Common myeloid progenitor, CD34-positive (primary cell): ENCODE measurements at places on chromosomes 4 and X.

DNA sequence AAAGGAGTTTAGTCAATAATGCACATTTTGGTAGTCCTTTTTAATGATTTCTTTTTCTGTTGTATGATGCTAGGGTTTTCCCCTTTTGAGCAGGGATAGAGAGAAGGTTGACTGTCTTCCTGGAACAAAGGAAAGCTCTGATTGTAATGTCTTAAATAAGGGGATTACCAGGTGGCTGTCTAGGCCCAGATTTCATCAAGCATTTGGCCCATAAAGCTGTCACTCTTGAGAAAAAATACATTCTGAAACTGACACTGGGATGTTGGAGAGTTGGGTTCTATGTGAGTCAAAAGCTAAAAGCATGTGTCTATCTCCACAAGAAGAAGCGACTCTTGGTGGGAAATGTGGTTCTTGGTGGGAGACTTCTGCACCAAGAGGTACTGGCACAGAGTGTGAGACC is 26.4 kb downstream of the KIAA1210 start:
- H3K4me1 ChIP-seq = no peaks in the 10 kb centered on the region
- H3K27me3 ChIP-seq = no peaks in the 10 kb centered on the region
- H3K4me3 ChIP-seq = no peak overlapping the region
- no peaks in the 10 kb centered on the region for H3K36me3 ChIP-seq

DNA sequence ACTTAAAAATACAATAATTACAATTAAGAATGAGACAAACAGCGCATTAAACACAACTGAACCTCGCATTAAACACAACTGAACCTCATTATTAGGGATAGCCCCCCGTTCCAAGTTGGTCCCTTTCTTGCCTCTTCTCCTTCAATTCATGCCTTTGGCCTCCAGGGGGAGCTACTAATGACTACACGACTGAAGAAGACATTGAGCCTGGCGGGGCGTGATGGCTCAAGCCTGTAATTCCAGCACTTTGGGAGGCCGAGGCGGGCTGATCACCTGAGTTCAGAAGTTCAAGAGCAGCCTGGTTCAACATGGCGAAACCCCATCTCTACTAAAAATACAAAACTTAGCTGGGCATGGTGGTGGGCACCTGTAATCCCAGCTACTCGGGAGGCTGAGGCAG is 56.4 kb upstream of the NWD2 start:
- H3K4me1 ChIP-seq = no peaks in the 10 kb centered on the region
- H3K27me3 ChIP-seq = no peaks in the 10 kb centered on the region
- H3K36me3 ChIP-seq = no peaks in the 10 kb centered on the region
- DNase-seq = no peak

- DNase-seq = no peak
- H3K27ac ChIP-seq = no peak overlapping the region
- no peaks in the 10 kb centered on the region for H3K27me3 ChIP-seq
Measured at GRCh38 chrX:13797512-13797911, 19.4 kb downstream of the GPM6B start.

DNA sequence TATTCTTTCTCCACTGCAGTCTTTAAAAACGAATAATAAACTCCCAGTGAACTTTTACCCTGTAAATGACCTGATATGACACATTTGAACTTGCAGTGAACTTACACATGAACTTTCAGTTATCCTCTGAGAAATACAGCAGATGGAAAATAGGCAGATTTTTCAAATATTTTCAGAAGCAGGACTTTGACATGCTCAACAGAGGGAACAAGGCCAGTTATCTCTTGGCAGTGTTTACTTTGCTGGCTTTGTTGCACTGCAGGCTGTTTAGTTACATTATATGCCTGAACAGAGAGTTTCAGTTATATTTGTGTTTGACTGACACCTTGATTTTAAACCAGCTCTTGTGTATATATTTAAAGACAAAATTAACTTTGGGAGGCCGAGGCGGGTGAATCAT is 47.6 kb upstream of the FGG start:
- H3K27ac ChIP-seq = no peak overlapping the region
- no peaks in the 10 kb centered on the region for H3K36me3 ChIP-seq
- no peak for DNase-seq

DNA sequence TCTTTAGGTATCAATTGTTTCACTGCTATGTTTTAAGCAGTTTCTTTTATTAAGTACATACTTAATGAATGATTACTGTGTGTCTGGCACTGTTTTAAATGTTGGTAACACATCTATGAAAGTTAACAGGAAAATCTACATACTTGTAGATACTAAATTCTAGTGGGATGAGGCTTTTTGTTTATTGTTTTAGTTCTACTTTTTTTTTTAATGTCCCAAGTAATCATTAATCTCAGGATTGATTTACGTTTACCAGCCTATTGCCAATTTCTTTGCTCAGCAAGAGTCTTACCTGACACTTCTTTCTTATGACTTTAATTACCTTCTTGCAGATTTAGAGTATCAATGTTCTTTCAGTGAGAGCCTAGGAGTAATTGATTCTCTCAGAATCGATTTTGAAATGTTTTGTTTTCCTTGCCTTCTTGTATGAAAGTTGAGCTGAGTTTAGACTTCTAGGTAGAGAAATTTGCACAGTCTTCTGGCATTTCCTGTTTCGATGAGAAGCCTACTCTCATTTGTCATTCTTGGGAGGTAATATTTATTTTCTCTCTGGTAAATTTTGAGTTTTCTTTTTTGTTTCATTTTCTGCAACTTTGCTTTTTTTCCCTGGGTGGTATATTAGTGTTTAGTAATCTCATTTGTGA is 235.2 kb upstream of the ANKRD50 start:
- no peak overlapping the region for H3K27ac ChIP-seq
- no peaks in the 10 kb centered on the region for H3K36me3 ChIP-seq
- no peaks in the 10 kb centered on the region for H3K4me1 ChIP-seq
- H3K4me3 ChIP-seq = no peak overlapping the region
- no peaks in the 10 kb centered on the region for H3K27me3 ChIP-seq

DNA sequence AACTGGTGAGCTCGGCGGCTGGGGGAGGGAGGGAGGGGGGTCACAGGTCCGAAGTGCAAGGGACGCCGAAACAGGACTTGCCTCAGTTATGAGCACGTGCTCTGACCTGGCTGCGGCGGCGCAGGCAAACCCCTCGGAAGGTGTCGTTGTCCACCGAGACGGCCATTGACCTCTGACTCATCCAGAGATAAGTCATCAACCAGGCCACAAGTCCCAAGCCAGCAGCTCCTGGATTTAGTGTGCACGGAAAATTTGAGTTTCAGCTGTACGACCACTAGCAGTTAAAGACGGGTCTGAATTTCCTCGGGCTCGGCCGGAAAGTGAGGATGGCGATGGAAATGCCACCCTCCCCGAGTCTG is 674 bp downstream of the SH3D19 start:
- DNase-seq = peak; percentile 21
- H3K27me3 ChIP-seq = peaks cover 69% of the 10 kb centered on the region
- H3K27ac ChIP-seq = no peak overlapping the region
- no peaks in the 10 kb centered on the region for H3K36me3 ChIP-seq
- no peak overlapping the region for H3K4me3 ChIP-seq

DNA sequence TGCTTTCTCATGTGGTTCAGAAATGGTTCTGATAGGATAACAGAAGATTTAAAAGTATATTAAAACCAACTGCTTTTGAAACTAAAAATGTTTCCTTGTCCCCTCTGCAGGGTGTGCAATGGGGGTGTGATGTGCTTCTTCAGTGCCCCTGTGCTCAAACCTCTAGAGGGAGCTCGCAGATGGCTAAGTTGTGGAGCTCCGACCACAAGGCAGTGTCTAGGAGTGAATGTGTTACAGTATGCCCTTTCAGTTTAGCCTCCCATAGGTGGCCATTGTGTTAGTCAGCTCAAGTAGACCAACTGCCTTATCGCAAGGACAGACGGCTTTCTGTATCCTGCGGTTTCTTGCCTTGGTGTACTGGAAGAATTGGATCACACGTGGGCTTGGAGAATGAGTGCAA is 130.5 kb downstream of the TENT5D start:
- DNase-seq = no peak
- no peaks in the 10 kb centered on the region for H3K4me1 ChIP-seq
- H3K36me3 ChIP-seq = no peaks in the 10 kb centered on the region
- H3K4me3 ChIP-seq = no peak overlapping the region

DNA sequence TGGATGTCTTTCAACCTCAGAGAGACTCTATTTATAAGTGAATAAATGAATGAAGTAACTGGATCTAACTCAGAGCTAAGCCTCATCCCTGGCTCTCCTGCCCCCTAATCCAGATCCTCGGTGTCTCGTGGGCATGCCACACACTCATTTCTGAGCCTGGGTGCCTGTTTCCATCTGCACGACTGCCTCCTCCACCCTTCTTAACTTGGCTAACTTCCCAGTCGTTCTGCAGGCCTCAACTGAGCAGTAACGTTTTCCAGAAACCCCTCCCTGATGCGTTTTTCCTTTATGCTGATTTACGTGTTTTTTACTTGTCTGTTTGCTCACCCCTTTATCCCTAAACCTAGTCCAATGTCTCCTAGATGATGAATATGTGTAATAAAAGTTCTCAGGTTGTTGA is 186.9 kb upstream of the HS3ST1 start:
- H3K27ac ChIP-seq = no peak overlapping the region
- DNase-seq = no peak
- no peaks in the 10 kb centered on the region for H3K27me3 ChIP-seq
- H3K4me3 ChIP-seq = no peak overlapping the region
- H3K36me3 ChIP-seq = no peaks in the 10 kb centered on the region

GRCh38 chr4:139794158-139794954 is 128.7 kb downstream of the MGST2 start:
- no peaks in the 10 kb centered on the region for H3K36me3 ChIP-seq
- no peak overlapping the region for H3K27ac ChIP-seq
- no peak for DNase-seq
- no peaks in the 10 kb centered on the region for H3K27me3 ChIP-seq

DNA sequence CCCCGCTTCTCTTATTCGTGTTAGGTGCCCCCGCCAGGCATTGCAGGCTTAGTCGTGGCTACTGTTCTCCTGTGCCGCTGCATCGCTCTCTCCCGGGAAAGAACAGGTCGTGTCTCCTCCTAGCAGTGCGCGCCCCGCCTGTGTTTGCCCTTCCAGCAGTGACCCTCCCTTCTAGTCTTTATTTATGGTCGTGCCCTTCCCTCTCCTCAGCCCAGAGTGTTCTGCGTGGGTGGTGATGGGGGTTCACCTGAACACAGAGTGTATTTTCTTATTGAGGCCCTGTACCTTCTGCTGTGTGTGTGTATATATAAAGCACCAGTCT is 15.2 kb downstream of the USP11 start:
- H3K4me1 ChIP-seq = no peaks in the 10 kb centered on the region
- peaks cover 44% of the 10 kb centered on the region for H3K36me3 ChIP-seq
- H3K27ac ChIP-seq = no peak overlapping the region
- peaks cover 2% of the 10 kb centered on the region for H3K27me3 ChIP-seq
